Activated T-cell treated with anti-CD3 and anti-CD28 coated beads, Interleukin-2, amount 50 U/mL, for 24 hours (primary cell): ENCODE measurements at places on chromosomes 1 and 21.

DNA sequence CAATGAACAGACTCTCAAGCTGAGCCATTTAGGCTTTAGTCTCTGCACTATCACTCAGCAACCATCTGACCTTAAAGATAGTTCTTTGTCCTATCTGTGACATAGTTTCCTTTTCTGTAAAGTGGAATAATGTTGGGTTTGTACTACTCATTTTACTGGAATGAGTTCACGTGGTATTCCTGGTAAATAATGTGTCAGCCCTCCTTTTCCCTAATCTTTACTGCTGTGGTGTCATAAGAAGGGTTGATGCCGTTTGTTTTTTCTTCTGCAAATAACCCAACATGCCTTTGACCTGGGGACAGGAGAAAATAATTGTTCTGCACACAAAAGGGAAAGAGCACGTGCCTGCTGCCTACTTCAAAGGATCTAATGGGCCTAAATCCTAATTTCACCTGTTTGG is 297.8 kb downstream of the BRINP3 start:
- no peaks in the 10 kb centered on the region for H3K27me3 ChIP-seq
- H3K4me1 ChIP-seq: no peaks in the 10 kb centered on the region
- no peaks in the 10 kb centered on the region for H3K36me3 ChIP-seq
- no peak overlapping the region for H3K27ac ChIP-seq
- DNase-seq: no peak
- H3K4me3 ChIP-seq: no peak overlapping the region

DNA sequence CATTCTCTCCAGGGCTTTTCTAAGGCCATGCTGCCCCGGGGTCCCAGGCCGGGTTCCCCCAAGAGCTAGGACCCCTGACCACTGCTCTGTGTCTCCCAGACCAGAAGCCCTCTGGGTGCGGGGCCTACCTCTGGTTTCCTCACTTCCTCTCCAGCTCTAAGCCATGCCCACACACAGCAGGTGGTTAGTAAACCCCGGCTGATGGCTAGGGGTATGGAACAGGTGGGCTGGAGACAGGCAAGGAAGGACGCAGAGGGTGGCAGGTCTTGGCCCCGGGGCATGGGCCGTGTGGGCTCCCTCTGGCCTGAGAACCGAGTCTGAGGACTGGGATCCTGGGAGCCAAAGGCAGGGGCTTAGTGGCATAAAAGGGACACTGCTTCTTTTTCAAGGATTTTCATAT is 15.9 kb upstream of the PLCH2 start:
- no peak overlapping the region for H3K27ac ChIP-seq
- DNase-seq: no peak
- H3K27me3 ChIP-seq: peaks cover 13% of the 10 kb centered on the region
- no peak overlapping the region for H3K4me3 ChIP-seq
- no peaks in the 10 kb centered on the region for H3K4me1 ChIP-seq

GRCh38 chr1:1245817-1246576 is 525 bp downstream of the C1QTNF12 start:
- peaks cover 3% of the 10 kb centered on the region for H3K27me3 ChIP-seq
- peaks cover 4% of the 10 kb centered on the region for H3K36me3 ChIP-seq
- peaks cover 14% of the 10 kb centered on the region for H3K4me1 ChIP-seq
- no peak overlapping the region for H3K4me3 ChIP-seq

- H3K27ac ChIP-seq: no peak overlapping the region
- DNase-seq: no peak
- peaks cover 76% of the 10 kb centered on the region for H3K27me3 ChIP-seq
Measured at GRCh38 chr1:179588425-179589024, 3.1 kb upstream of the TDRD5 start.

DNA sequence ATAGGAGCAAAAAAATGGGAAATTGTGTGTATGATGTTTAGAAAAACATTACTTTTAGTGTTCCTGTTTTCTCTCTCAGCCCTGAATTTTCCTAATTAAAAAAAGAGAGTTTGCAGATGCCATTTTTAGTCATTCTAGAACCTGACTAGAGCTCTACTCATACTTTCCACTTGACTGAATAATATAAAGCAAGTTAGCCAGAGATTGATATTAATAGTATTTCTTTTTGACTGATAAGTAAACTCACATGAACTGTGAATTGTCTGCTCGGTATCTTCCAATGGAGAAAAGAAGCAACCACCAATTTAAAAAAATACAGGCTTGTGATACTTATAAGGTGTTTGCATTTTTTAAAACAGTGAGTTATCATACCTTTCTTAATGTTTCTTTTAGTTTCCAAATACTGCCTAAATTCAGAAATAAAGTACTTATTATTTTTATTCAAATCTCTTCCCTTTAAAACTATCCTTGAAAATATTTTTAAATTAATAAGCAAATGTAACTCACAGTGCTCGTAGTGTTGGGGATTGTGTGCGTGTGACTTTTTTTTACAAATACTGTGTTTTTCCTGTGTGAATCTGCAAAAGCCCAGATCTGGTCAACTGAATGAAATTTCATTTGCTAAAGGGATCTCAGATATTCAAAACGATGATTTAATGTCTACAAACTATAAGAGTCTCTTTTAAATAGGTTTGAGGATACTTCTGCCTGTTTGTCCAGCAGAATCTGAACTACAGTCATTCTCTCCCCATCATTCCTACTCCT is 9.8 kb downstream of the RAP1A start:
- peak overlapping the region; percentile 62 for H3K4me3 ChIP-seq
- peaks cover 70% of the 10 kb centered on the region for H3K36me3 ChIP-seq
- H3K4me1 ChIP-seq: peaks cover 85% of the 10 kb centered on the region
- no peak for DNase-seq
- no peaks in the 10 kb centered on the region for H3K27me3 ChIP-seq

DNA sequence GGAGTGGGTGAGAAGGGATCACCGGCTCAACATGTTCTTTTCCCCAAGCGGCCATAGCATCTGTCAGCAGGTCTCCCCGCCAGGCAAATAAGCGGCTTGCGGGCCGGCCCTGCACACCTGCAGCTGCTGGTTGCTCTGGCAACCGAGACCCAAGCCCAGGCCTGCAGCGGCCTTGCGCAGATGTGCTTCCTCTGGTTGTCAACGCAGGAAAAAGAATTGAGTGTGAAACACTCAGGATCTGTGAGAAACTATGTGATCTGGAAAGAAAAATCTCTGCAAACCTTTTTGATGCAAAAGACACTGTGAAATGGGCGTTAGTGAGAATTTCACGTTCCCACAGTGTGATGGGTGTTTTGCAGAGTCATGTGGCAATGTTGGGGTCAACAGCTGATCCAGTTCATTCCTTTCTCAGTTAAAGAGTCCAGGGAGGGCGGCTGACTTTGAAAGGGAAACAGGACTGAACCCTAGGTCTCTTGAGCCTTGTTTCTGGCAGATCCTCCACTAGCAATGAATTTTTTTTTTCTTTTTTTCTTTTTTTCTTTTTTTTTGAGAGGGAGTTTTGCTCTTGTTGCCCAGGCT is 28.4 kb downstream of the TOMM20 start:
- H3K4me3 ChIP-seq: no peak overlapping the region
- peaks cover 2% of the 10 kb centered on the region for H3K27me3 ChIP-seq
- peaks cover 31% of the 10 kb centered on the region for H3K4me1 ChIP-seq
- H3K27ac ChIP-seq: no peak overlapping the region
- H3K36me3 ChIP-seq: peaks cover 4% of the 10 kb centered on the region
- peak; percentile 23 for DNase-seq

DNA sequence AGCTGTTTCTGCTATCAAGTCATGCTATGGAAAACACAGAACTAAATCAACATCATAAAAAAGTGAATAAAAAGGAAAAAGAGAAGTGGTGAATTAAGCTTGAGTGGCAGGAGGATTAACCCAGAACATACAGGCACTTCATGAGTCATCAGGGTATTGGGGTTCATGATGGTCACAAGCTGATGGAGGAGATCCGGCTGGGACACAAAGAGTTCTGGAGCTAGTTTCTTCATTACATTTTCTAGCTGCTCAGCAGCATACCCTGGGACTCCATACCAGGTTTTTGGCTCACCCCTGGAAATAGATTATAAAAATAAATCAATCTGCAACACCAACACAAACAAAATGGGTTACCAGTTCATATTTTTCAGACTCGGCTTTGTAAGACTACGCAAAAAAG is 42.5 kb upstream of the SYT2 start:
- H3K4me3 ChIP-seq: no peak overlapping the region
- no peaks in the 10 kb centered on the region for H3K27me3 ChIP-seq
- DNase-seq: no peak
- no peaks in the 10 kb centered on the region for H3K4me1 ChIP-seq
- peaks cover 90% of the 10 kb centered on the region for H3K36me3 ChIP-seq

DNA sequence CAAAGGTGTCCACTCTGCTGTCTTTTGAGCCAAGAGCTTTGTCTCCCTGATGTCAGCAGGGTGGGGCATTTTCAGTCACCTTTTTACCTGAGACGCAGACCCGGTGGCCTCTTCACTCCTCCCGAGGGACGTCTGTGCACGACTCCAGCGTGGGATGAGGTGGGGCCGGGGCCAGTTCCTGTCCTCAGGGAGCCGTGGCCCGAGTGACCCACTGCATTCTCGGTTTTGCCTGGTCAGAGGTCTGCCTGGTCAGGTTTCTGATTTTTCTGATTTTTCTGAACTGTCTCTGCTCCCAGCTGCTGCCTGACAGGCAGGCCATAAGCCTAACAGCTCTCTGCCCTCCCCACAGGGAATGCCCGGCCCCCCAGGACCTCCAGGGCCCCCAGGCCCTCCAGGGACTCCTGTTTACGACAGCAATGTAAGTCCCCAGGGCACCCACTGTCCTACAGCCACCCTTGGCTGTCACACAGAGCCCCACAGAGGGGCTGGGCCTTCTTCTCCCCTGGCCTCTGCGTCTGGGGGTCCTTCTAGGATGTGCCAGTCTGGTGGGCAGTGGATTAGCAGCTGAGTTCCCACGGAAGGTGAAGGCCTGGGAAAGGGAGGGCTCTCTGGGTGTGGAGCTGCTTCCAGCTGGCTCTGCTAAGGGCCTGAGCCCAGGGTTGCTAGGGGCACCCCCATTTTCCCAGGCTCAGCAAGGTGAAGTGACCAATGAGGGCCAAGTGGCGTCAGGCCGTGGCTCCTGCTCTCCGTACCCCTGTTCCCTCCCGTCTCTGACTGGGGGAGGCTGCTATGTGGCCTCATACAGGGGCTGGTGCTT is 45.9 kb downstream of the SLC19A1 start:
- H3K27me3 ChIP-seq: no peaks in the 10 kb centered on the region
- H3K4me3 ChIP-seq: no peak overlapping the region
- no peak overlapping the region for H3K27ac ChIP-seq
- no peak for DNase-seq
- no peaks in the 10 kb centered on the region for H3K4me1 ChIP-seq

GRCh38 chr1:11641776-11642305 is 12.4 kb downstream of the FBXO2 start:
- peaks cover under 1% of the 10 kb centered on the region for H3K27me3 ChIP-seq
- H3K27ac ChIP-seq: no peak overlapping the region
- H3K36me3 ChIP-seq: no peaks in the 10 kb centered on the region
- H3K4me3 ChIP-seq: no peak overlapping the region
- DNase-seq: no peak

GRCh38 chr1:88466011-88466410 is 218.1 kb upstream of the PKN2 start:
- no peak for DNase-seq
- peaks cover 1% of the 10 kb centered on the region for H3K4me1 ChIP-seq
- peaks cover 29% of the 10 kb centered on the region for H3K27me3 ChIP-seq
- no peak overlapping the region for H3K4me3 ChIP-seq

DNA sequence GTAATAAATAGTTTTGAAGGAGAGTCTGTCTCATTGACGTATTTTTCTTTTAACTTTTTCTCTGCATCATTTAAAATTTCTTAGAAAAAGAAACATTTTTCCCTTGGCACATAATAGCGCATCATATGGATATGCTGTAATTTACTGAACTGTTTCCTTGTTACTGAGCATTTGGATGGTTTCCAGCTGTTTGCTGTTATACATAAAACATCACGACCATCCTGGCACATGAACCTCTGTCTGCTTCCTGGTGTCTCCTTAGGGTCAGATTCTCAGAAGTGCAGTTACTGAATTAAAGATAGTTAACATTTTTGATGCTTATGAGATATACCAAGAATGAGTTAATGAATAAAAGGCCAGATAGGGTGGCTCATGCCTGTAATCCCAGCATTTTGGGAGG is 67.2 kb downstream of the BACE2 start:
- no peak for DNase-seq
- H3K4me3 ChIP-seq: no peak overlapping the region
- no peaks in the 10 kb centered on the region for H3K4me1 ChIP-seq
- no peak overlapping the region for H3K27ac ChIP-seq

GRCh38 chr1:156767879-156768604 is 707 bp downstream of the PRCC start:
- peaks cover 49% of the 10 kb centered on the region for H3K4me1 ChIP-seq
- H3K4me3 ChIP-seq: no peak overlapping the region
- H3K36me3 ChIP-seq: peaks cover 45% of the 10 kb centered on the region

DNA sequence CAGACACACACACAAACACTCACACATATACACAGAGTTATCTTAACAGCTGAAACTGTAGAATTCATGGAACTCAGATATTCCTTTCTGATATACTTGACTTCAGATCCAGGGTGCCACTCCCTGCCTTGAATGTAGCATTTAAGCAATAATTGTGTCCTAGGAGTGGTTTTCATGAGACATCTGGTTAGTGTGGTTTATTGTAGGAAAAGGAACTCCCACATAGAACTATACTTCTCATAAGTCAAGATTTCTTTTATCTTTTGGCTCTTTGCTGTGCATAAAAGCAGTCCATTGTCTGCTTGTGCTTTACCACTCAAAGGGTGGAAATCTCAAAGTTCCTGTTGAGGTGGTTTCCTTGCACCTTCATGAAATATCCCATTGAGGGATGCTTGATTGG is 272.6 kb upstream of the SGIP1 start:
- no peak overlapping the region for H3K4me3 ChIP-seq
- no peaks in the 10 kb centered on the region for H3K27me3 ChIP-seq
- DNase-seq: no peak
- no peak overlapping the region for H3K27ac ChIP-seq
